Substantia nigra (tissue), 51 donors: ENCODE measurements at places on chromosomes 1 and 21.

DNA sequence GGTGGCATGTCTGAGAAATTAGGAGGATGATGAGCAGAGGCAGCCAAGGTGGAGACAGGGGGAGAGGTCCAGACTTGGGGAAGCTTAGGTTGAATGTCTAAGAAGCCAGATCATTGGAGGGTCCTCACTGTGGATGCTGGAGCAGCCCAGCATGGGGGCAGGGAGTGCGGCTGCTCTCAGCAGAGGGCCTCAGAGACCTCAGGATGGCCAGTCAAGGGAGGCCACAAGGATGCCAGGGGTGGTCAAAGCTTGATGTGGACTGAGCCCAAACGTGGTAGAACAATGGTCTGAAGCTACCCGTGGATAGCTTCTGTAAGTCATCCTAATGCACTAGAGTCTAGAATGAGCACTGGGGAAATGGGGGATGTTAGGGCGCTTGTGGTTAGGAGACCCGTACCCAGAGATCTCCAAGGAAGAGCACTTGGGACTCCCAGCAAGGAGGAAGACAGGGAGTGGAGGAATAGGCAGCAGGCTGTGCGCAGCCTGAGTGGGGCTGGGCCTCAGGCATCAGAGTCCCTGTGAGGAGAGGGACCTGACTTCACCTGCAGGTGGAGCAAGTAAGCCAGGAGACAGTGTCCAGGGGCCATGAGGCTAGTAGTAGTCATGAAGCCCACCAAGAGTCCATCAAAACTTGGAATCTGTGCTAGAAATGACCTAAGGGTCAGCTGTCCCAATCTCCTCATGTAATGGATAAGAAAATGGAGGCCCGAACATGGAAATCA lies 4.3 kb upstream of the S100A9 start:
- DNase-seq, result no peak

DNA sequence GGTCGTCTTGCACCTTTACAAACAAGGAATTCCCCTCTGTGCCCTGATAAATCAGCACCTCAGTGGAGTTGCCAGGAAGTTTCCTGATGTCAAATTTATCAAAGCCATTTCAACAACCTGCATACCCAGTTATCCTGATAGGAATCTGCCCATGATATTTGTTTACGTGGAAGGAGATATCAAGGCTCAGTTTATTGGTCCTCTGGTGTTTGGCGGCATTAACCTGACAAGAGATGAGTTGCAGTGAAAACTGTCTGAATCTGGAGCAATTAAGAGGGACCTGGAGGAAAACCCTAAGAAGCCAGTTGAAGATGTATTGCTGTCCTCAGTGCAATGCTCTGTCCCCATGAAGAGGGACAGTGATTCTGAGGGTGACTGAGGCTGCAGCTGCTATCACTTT lies 38.3 kb downstream of the ZFYVE9 start:
- DNase-seq, result no peak

- DNase-seq, result no peak
Observed at GRCh38 chr1:164624400-164624799, 65.4 kb downstream of the PBX1 start.

DNA sequence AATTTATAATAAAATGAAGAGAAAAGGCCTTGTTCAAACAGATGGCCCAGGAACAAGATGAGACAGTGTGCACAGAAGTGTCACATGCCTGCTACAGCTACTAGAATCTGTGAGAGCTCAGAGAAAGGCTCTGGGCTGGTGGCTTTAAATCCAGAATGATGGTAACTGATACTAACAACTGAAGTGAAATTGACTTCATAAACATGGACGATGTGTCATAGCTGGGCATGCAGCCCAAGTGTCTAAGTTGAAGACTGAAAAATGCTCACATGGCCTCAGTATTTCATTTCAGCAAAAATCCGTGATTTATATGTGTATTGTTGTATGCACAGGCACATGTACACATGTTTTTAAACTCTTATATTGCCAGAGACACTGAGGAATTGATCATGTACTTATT lies 208.3 kb upstream of the RUNX1 start:
- DNase-seq, result no peak

GRCh38 chr1:148160048-148160342 lies 7.9 kb upstream of the NBPF11 start:
- DNase-seq, result no peak

GRCh38 chr1:83832194-83832593 lies 166.7 kb downstream of the TTLL7 start:
- no peak for DNase-seq

- no peak for DNase-seq
Observed at GRCh38 chr21:9758888-9759287, 762.5 kb upstream of the TPTE start.

- no peak for DNase-seq
Observed at GRCh38 chr21:38819719-38820159, 14.0 kb downstream of the ETS2 start.

GRCh38 chr1:24236789-24237371 lies 49.8 kb upstream of the IFNLR1 start:
- DNase-seq, result no peak

DNA sequence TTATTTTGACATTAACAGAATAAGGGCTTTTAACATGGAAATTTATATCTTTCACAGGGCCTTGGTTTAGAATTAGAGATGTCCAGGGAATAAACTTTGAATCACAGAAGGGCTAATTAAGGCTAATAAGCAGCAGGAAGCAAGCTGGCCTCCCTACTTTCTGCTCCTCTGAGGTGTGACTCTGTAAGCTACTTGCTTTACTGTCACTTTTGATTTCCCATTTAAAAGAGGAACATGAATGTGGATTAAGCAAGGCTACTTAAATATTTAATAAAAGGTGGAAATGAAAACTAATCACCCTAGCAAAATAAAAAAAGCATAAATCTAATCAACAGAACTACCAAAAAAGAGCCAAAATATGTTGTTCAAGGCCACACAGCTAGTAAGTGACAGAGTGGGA lies 28.9 kb upstream of the CD5L start:
- DNase-seq, result no peak

GRCh38 chr1:210822932-210823331 lies 311.0 kb downstream of the KCNH1 start:
- no peak for DNase-seq

DNA sequence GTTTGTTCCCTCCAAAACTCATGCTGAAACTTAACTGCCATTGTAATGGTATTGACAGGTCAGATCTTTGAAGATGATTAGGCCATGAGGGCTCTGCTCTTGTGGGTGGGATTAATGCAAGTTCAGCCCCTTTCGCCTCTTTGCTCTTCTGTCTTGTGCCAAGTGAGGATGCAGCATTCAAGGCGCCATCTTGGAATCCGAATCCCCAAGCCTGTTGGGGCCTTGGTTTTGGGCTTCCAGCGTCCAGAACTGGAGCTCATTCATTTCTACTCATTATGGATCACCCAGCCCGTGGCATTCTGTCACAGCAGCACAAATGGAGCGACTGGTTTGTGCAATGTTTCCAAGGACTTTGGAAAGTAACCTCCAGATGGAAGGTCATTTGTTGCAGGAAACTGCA lies 5.6 kb downstream of the TTC34 start:
- DNase-seq, result no peak

- DNase-seq, result no peak
Observed at GRCh38 chr1:98184856-98185255, 264.0 kb upstream of the DPYD start.

- DNase-seq, result no peak
Observed at GRCh38 chr1:54888080-54888733, 1.2 kb upstream of the DHCR24 start.

- DNase-seq, result no peak
Observed at GRCh38 chr1:71269818-71270217, 189.0 kb upstream of the ZRANB2 start.

DNA sequence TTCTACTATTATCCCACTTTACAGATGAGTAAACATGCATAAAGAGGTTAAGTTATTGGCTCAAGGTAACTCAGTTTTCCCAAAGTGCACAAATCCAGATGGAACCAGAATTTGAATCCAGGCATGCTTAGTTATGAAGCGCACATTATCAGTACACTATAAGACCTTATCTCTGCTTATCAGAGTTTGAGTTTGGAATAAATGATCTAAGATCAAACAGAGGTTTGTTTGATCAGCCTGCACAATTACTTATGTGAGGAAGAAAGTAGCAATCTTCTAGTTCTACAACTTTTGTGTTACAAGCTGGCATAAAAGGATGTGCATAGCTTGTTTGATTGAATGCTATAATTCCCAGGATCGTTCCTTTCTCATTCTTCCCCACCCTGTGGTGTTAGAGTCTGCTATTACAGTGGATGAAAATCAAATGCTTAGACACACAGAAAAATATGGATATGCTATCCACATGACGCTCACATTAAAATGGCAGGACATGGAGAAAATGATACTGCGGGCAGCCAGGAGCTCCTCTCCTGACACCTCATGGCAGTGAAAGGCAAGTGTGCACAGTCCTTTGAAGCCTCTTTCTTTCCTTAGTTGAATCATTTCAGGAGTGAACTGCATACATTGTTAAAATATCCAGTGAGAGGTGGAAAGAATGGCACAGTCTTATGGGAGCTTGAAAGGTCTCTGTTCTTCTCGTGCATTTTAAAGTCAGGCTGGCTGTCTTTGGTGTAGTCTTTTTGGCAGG lies 23.9 kb upstream of the PBX1 start:
- no peak for DNase-seq

DNA sequence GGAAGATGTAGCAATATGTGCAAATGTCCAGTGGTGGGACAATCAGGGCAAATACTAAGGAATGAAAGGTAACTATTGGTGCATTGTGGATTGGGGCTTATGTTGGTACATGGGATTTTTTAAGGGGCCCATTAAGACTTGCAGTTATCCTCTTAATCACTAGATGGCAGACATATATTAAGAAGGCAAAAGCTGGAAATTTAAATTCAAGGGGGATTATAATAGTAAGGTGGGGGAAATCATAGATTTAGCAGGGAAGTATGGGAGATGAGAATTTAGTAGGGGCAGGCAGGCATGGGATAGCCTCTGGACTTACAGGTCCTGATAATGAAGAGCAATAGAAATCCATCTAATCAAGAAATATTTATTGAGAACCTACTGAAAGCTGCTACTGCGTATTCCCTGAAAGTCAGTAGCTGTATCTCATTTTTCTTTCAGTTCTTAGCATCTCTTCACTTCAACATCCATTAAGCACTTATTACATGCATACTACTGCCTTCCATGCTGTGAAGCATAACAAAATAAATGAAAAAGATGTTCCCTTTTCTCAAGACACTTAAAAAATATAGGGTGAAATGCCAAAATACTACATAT lies 251.8 kb downstream of the CRB1 start:
- no peak for DNase-seq
